ENCODE measurements at places on chromosomes 11 and 22. TPM values are rescaled to one million over a fixed set of nuclear protein-coding genes. Genes with fewer than 3 reads are reported as not detected.

The OR56A3 gene
- not detected for total RNA-seq

GRCh38 chr11:125250318-125251213 lies 86.0 kb downstream of the PKNOX2 start:
- DNase-seq: no peak

- DNase-seq: no peak
Measured at GRCh38 chr11:130787092-130787616, 129.1 kb downstream of the SNX19 start.

GRCh38 chr22:25120761-25121212 lies 78.9 kb upstream of the CRYBB3 start:
- DNase-seq: peak; percentile 54

- DNase-seq: no peak
Measured at GRCh38 chr22:50703726-50704509, 31.3 kb downstream of the SHANK3 start.

GRCh38 chr22:25661073-25661472 lies 80.9 kb upstream of the MYO18B start:
- no peak for DNase-seq

- no peak for DNase-seq
Measured at GRCh38 chr11:20535271-20535881, 64.0 kb upstream of the SLC6A5 start.

Measured in colonic mucosa (tissue), 4 donors.